ENCODE measurements at places on chromosomes 2 and 18.
A peak's percentile ranks its signal among the peaks of the same experiment; 100 is the strongest.

DNA sequence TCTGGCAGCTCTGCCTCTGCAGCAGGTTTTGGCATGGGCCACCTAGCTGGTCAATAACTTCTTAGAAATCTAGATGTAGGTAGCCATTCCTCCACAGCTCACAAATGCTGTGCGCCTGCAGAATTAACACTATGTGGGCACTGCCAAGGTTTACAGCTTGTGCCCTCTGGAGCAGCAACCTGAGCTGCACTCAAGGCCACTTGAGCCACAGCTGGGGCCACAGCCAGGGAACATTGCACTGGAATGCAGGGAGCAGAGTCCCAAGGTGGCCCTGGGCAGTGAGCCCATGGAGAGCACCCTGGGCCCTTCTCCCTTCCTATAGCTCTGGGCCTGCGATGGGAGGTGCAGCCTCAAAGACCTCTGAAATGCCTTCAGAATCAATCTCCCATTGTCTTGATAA is 365.3 kb downstream of the SATB2 start:
- no peak for DNase-seq

DNA sequence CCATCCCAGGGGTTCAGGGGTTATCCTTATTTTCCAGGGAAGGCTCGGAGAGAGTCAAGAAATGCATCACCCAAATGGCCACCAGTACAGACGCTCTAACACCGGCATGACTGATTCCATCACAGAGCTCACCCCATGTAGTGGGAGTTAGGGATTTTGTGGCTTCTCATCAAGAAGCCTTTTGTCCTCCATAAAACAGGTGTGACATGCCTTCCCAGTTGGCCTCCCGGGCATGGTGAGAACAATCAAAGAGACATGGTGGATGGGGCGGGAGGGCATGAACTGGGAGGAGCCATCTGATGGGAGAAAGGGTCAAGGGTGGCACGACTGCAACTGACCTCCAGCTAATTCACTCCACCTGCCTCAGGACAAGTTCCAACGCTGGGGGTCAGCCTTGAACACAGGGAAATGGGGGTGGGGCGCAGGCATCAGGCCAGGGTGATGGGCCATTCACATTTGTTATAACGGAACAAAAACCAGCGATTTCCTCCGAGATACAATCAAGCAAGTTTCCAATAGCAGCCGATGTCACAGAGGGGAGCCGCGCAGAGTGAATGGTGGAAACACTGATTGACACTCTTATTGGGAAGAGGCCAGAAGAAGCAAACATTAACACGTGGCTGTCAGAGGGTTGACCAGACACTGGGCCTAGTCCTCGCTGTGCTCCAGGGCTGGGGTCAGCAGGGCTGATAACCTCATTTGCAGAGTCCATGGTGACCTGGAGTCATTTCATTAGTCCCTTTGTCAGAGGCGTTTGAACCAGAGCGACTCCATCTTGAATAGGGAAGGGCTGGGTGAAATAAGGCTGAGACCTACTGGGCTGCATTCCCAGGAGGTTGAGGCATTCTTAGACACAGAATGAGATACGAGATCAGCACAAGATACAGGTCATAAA is 80.5 kb upstream of the HPCAL1 start:
- no peak for DNase-seq

DNA sequence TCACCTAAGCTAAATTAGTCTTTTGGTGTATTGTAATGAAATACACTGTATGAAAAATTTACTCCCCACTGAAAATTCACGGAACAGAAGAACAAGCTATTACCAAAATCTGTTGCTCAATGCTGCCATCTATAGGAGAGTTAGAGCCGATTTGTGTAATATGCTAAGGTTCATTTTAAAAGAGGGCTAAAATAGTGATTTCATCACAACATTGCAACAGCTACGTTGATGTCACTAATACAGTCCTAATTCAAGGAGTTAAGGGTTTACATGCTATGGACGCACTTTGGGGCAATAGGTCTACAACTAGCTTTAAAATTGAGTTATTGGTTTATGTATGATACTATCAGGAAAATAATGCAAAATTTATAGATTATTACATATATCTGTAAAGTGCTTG is 3.0 kb upstream of the IRS1 start:
- no peak for DNase-seq

DNA sequence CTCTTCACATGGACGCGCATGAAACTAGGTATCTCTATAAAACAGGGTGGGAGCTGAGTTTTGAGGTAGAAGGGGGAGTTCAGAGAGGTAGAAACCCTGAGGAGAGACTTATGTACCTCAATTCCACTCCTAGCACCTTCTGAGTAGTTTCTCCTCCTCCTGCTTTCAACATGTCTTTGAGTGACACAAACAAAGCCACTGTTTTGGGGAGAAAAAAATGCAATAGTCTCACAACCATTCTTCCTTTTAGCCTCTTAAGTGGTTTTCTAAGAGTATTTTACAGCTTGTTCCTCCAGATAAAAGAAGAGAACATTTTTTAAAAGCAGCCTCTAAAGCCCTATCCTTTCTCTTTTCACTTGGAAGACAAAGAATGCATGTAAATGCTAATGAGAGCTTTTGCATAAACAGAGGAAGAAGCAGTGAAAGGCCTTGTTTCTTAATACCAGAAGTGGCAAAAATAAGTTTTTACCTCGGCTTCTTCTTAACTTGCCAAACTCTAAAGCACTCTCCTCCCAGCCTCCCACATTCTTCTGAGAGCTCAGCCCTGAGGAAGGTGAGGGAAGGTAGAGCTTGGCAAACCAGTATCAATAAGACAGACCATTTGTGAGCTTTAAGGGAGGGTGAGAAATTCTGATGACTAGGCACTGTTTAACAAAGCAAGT is 1304.4 kb upstream of the ACVR2A start:
- no peak for DNase-seq

DNA sequence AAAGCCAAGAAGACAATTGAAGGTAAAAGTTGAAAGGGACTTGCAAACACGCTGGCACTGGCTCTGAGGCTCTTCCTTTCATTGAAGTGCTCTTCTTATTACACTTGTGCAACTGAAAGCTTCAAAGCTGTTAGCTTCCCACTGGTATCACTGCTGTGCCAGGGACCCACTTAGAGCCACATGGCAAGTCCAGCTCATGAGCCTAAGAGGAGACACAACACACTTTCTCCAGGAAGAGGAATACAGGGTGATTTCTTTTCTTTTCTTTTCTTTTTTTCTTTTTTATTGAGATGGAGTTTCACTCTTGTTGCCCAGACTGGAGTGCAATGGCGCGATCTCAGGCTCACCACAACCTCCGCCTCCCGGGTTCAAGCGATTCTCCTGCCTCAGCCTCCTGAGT is 218.2 kb downstream of the ATAD2B start:
- DNase-seq, result no peak

DNA sequence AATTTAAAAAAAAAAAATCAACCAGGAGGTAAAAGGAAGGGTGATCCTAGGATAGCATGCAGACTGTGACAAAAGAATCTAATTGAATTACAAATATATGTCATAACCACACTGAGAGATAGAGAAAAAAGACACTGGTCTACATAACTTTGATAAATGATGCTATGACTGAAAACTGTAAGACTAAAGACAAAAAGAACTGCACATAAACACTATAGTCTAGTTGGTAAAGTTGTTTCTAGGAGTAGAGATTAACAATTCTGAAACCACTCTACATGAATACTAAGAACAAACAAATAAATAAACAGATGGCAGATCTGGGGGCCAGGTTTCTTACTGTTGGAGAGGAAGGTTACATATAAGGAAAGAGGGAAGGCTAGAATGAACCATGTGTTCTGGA is 14.6 kb upstream of the CHAC2 start:
- DNase-seq, result no peak

DNA sequence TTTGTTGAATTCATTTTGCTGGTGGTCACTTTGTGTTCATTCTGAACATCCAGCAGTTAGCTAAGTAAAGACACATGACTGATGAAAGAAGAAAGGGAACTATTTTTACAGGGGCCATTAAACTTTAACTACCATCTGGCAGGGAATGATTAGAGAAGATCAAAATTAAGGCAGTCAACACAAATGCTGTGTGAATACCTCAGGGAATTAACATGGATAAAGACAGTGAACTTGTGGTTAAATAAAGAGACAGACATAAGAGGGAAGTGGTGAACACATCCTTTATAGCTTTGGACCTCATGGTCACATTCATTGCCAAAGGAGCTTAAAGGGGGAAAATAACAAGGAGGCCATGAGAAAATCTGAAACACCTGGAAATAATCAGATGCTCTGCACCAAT is 52.6 kb upstream of the ATP5MC3 start:
- no peak for DNase-seq

DNA sequence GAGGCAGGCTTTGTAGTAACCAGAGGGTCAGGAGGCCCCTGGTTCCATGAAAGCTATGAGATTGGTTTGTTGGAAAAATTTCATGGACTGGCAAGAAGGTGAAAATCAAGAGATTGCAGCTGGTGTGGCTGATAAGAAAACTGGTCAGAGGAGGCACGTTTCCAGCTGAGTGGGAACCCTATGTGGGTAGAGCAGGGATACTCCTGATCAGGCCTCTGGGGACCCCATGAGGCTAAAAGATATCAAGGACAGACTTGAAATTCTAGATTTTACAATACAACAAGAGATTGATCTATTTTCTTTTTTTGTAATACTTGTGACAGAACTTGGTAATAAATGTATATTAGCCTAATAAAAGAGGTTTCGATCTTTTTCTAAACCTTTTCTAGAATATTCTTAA is 1615.1 kb downstream of the DPP10 start:
- no peak for DNase-seq

GRCh38 chr2:121061633-121062032 is 223.4 kb downstream of the TFCP2L1 start:
- no peak for DNase-seq

- no peak for DNase-seq
Measured at GRCh38 chr2:136394136-136395060, 276.4 kb upstream of the CXCR4 start.

DNA sequence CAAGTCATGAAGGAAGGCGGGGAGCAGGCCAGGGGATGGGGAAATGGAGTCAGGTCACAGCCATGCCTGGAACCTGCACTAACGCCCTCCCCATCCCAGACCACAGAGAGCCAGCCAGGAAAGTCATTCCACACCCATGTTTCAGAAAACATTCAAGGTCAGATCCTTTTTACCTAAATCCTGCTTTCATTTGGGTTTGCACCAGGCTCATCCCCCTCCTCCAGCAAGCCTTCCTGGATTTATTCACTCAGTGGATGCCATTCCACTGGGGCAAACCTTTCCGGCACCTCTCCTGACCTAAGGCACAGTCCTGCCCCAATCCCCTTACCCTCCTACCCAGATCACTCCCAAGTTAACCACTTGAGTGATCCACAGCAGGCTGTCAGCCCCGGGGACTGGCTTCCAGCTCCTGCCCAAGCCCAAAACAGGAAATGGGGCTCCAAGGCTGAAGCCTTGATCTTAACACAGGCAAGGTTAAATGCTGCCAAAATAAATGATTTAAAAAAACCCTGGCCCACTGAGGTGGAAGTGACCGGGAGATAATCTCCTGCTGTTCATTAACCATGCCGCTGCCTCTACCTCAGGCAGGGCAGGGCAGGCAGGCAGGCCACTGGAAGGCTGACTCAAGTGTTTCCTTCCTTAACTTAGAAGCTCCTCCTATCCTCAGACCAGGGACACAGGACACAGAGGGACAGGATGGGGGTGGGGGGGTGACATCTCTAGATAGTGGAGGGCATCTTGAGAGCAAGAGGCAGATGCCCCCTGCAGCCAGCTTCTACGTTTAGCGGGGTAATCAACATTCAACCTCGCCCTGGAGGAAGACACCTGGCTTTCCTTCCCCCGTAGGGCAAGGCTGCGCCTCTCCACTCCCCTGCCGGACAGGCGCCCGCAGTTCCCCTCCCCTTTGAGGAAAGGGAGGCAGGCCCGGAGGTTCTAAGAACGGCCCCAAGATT is 1.4 kb downstream of the RAB11FIP5 start:
- no peak for DNase-seq

DNA sequence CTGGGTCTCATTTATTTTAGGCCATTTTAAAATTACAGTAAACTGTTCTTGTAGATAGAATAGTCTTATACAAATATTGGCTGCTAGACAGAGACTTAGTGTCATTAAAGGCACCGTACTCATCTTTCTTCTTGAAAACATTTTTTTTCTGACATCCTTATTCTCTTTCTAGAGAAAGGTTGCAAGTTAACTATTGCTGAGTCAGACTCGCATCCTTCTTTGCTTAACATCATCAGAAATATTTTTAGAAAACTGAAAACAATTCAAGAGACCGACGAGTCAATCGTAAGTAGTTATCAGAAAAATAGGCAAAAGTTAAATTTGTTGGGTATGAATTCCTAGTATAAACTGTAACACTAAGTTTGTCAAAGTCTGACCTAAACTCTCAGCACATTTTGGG is 72.2 kb downstream of the HNMT start:
- no peak for DNase-seq

- DNase-seq, result peak; percentile 51
Measured at GRCh38 chr2:54557601-54558187, 101.6 kb downstream of the SPTBN1 start.

- DNase-seq, result peak; percentile 68
Measured at GRCh38 chr2:72953976-72954375, 36.7 kb downstream of the EMX1 start.

All from stimulated activated effector memory CD8-positive, alpha-beta T cell treated with anti-CD3 and anti-CD28 coated beads, Interleukin-12 subunit alpha, Interleukin-12 subunit beta, amount 100 ng/mL, for 72 hours (primary cell).